Myocyte (in vitro differentiated cells): ENCODE measurements at places on chromosomes 12 and 14. TPM values are rescaled to one million over a fixed set of nuclear protein-coding genes. Genes with fewer than 3 reads are reported as not detected.

Gene IGF1
- 0.24 and 0.26 TPM in 2 replicates for total RNA-seq

Gene RNASE4
- 4.7 and 7.2 TPM in 2 replicates for total RNA-seq

Gene ZNF641
- total RNA-seq: 8.9 and 10.6 TPM in 2 replicates

Gene CARMIL3
- 0.19 TPM in 1 of 2 replicates, not detected in the other for total RNA-seq

Gene RNASE2
- total RNA-seq: not detected in 2 replicates

Gene KLRC1
- not detected in 2 replicates for total RNA-seq

Gene TMPRSS12
- not detected in 2 replicates for total RNA-seq

Gene LMNTD1
- total RNA-seq: not detected in 2 replicates

Gene TAS2R31
- total RNA-seq: 0.99 and 2.2 TPM in 2 replicates

Gene KRT6A
- not detected in 2 replicates for total RNA-seq

Gene TAS2R42
- not detected in 2 replicates for total RNA-seq

Gene NPFF
- total RNA-seq: not detected in 2 replicates

Gene CCDC38
- total RNA-seq: 0.08 TPM in 1 of 2 replicates, not detected in the other

Gene WNT1
- total RNA-seq: not detected in 2 replicates

Gene ANO6
- total RNA-seq: 89.3 and 92.2 TPM in 2 replicates

Gene KRT82
- total RNA-seq: not detected in 2 replicates

Gene PROX2
- total RNA-seq: not detected in 2 replicates

Gene FKBP4
- total RNA-seq: 56.4 and 60.6 TPM in 2 replicates

Gene ETNK1
- 21.7 and 22.8 TPM in 2 replicates for total RNA-seq

Gene ACSM4
- total RNA-seq: not detected in 2 replicates

Gene DNAJC22
- 0.62 and 1.0 TPM in 2 replicates for total RNA-seq

Gene KRT78
- total RNA-seq: not detected in 2 replicates

Gene KRT6C
- not detected in 2 replicates for total RNA-seq

Gene GLIPR1L2
- total RNA-seq: 0.21 and 0.91 TPM in 2 replicates

Gene IRAK3
- 0.32 TPM in 1 of 2 replicates, not detected in the other for total RNA-seq

Gene NRL
- 4.3 and 4.5 TPM in 2 replicates for total RNA-seq

Gene SYT1
- 29.6 and 44.6 TPM in 2 replicates for total RNA-seq

Gene CEBPE
- not detected in 2 replicates for total RNA-seq

Gene LRIG3
- total RNA-seq: 14.4 and 19.1 TPM in 2 replicates

Gene KLRC3
- not detected in 2 replicates for total RNA-seq

Gene CIPC
- total RNA-seq: 30.7 and 42.9 TPM in 2 replicates

Gene NOVA1
- total RNA-seq: 1.5 and 2.5 TPM in 2 replicates

Gene OVCH1
- total RNA-seq: 0.10 and 0.64 TPM in 2 replicates

Gene BCL7A
- total RNA-seq: 14.0 and 17.2 TPM in 2 replicates

Gene DHRS7
- total RNA-seq: 84.1 and 92.1 TPM in 2 replicates

Gene KERA
- not detected in 2 replicates for total RNA-seq

Gene SYCP3
- total RNA-seq: 0.05 and 0.21 TPM in 2 replicates

Gene RARG
- total RNA-seq: 15.4 and 22.7 TPM in 2 replicates

Gene VRTN
- not detected in 2 replicates for total RNA-seq

Gene CIROP
- not detected in 2 replicates for total RNA-seq

Gene RNASE7
- 0.16 TPM in 1 of 2 replicates, not detected in the other for total RNA-seq

Gene TMEM132D
- total RNA-seq: not detected in 2 replicates

Gene IFNG-AS1
- total RNA-seq: 1.8 TPM in 1 of 2 replicates, not detected in the other

Gene BLTP3B
- 38.5 and 43.2 TPM in 2 replicates for total RNA-seq

Gene NGB
- total RNA-seq: not detected in 2 replicates

Gene TRIM9
- total RNA-seq: 8.6 and 18.2 TPM in 2 replicates
